Fibroblast of skin of scalp (primary cell): ENCODE measurements at places on chromosomes 7 and 10.

DNA sequence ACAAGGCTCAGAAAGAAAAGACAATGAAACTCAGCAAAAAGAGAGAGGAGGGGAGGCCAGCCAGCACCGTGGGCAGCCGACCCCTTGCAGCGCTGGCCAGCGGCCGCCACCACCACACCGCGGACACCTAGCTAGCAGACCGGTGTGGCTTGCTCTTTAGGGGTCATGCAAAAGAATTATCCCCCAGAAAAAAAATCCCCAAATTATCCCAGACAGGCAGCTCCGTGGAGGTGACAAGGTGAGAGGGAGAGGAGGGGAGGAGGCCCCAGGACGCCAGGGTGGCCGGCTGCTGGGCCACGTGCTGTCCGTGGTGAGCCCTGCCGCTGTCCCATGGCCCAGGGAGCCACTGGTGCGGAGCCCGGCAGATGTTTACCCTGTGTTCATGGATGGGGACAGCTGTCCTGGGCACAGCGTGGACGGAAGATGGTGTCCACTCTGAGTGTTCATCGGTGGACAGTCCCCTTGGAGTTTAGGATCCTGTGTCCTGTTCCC is 16.5 kb downstream of the YKT6 start:
- no peak for DNase-seq

DNA sequence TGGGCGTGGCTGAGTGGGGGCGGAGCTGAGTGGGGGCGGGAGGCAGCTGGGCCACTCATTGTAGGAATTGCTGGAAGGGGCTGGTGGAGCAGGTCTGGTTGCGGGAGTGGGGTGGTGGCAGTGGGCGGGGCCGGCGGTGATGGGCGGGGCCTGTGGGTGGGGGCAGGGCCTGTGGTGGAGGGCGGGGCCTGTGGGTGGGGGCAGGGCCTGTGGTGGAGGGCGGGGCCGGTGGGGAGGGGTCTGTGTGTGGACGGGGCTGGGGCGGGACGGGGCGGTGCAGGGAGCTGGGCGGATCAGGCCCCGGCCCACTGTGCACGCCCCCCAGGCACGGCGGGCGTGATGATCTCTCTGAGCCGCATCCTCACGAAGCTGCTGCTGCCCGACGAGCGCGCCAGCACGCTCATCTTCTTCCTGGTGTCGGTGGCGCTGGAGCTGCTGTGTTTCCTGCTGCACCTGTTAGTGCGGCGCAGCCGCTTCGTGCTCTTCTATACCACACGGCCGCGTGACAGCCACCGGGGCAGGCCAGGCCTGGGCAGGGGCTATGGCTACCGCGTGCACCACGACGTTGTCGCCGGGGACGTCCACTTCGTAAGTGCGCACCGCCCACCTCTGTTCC is 14.0 kb downstream of the SLC29A4 start:
- DNase-seq = no peak

- DNase-seq = no peak
Measured at GRCh38 chr7:98930921-98931320, 52.6 kb downstream of the TRRAP start.

GRCh38 chr10:112295853-112296830 is 12.9 kb downstream of the TECTB start:
- DNase-seq = peak; percentile 22

DNA sequence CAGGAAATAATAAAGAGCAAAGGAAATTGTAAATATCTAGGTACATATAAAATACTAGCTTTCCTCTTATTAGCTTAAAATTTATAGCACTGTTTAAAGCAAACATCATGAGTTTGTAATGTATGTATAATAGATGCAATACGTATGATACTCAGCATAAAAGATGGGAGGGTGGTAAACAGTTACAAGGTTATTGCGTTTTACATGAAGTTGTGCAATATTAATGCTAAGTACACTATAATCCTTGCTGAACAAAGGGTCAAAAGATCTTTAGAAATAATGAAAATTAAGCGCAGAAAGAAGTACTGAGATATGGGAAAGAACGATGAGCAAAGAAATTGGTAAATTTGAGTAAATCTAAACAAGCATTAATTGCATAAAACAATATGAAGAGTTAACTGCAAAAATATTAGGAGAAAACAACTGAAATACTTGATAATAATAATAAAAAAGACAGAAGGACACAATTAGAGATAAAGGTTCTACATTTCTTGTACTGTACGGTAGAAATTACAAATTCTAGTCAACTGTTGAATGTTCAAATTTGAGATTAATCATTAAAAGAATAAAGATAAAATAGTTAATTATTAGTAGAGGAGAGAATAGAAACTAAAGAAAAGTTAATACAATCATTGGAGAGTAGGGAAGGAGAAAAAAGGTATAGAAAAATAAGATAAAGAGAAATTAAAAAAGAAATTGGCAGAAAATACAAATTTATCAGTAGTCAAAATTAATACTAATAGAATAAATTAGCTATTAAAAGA is 17.9 kb downstream of the C10orf67 start:
- DNase-seq = no peak

DNA sequence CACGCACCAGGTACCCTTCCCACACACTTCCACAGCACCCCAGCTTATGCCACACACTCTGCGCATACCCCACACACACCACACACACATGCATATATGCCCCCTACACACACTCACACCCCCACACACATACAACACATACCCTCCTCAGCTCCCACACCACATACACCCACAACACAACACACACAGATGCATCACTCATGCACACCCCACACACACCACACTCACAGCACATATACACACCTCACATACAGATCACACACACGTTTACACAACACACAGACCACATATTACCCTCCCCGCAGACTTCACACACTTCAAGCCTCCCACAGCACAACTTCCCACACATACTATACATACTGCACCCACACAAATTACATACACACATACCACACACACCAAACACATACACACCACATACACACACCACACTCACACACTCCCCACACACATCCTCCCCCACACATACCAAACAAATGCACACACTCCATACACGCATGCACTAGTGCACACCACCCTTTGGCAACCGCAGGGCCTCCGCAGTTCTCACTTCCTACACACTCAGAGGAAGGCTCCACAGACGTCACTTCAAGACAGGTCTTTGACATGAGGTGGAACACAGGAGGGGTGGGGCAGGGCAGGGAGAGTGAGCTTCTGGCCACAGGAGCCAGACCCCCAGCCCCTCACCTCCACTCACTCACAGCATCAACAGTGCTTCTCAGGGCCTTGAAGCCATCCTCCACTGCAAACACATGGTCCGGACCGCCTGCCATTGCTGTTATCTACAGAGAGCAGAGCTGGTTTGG is 18.5 kb upstream of the ANTXRL start:
- DNase-seq = no peak

DNA sequence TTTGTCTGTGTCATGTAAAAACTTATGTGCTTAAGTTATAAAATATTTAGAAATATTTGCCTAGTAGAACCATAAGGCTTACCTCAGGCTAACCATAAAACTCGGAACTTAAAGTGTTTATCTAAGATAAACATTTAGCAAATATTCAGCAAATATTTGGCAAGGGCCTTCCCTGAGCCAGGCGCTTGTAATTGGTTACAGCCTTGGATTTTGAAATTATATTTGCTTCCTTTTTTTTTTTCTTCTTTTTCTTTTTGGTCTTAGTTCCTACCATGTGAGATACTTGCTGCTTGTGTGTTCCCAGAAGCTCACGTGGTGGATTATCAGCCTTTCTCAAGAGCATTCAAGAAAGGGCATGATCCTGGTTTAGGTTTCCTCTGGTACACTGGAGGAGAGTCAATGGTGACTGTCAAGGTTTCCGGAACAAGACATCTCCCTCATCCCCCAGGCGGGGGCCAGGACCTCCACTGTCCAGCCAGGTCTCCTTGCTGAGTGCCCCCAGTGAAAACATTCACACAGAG is 5.2 kb upstream of the BRI3 start:
- no peak for DNase-seq

DNA sequence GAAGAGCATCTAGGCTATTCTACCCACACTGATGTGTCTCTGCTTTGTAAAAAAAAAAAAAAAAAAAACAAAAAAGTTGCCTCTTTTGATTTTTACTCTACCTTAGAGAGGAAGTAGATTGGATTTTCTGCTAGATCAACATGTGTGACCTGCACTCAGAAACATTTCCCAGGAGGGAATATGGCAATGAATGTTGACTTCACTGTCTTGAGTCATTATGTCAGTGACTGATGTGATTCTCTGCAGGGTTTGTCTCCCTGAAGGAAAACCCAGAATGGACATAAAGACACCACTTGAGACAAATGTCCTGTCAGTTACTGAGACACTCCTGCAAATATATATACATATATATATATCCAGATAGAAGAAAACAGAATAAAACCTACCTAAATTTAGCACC is 370.3 kb downstream of the BMPER start:
- DNase-seq = no peak
